CD4-positive, alpha-beta T cell (primary cell): ENCODE measurements at places on chromosomes 6 and 20.
A peak's percentile ranks its signal among the peaks of the same experiment; 100 is the strongest.

- no peak for DNase-seq
Measured at GRCh38 chr6:139060332-139060731, 31.8 kb downstream of the ABRACL start.

GRCh38 chr6:130620338-130620781 lies 206.8 kb upstream of the SMLR1 start:
- no peak for DNase-seq

GRCh38 chr6:15036690-15037245 lies 209.1 kb upstream of the JARID2 start:
- no peak for DNase-seq

DNA sequence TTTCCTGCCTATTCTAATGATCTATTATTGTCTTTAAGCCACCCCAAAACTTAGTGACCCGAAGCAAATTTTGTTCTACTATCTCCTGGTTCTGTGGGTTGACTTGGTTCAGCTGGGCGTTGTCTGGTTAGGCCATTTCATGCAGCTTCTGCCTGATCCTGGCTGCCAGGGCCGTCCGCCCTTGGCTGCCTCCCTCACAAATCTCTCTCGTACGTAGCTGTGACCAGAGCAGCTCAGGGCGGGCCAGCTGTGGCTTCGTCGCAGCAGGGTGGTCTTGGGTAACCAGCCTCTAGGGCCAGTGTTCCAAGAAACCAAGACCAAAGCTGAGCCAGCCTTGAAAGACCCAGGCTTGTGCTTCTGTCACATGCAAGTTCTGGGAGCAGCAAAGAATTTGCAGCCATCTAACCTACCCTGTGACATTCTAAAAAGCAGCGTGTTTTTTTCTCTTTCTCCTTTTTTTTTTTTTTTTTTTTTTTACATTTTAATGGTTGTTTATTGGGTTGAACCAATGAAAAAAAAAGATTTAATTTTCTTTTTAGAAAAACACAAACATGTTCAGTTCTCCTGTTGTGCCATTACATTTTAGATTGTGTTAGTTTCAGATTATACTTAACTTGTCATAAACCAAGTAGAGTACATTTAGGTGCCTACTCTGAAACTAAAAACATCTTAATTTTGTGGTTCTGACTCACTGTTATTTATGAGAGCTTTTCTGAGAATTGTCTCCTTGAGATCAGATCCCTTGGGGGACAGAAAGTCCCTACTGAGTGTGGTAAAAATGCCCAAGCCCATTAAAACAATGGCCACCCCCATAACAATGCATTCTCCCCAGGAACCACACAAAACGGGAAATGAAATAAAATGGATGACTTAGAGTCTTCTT lies 83.9 kb downstream of the ZDHHC14 start:
- DNase-seq = no peak

- DNase-seq = no peak
Measured at GRCh38 chr6:2914318-2914660, 11.2 kb upstream of the SERPINB9 start.

DNA sequence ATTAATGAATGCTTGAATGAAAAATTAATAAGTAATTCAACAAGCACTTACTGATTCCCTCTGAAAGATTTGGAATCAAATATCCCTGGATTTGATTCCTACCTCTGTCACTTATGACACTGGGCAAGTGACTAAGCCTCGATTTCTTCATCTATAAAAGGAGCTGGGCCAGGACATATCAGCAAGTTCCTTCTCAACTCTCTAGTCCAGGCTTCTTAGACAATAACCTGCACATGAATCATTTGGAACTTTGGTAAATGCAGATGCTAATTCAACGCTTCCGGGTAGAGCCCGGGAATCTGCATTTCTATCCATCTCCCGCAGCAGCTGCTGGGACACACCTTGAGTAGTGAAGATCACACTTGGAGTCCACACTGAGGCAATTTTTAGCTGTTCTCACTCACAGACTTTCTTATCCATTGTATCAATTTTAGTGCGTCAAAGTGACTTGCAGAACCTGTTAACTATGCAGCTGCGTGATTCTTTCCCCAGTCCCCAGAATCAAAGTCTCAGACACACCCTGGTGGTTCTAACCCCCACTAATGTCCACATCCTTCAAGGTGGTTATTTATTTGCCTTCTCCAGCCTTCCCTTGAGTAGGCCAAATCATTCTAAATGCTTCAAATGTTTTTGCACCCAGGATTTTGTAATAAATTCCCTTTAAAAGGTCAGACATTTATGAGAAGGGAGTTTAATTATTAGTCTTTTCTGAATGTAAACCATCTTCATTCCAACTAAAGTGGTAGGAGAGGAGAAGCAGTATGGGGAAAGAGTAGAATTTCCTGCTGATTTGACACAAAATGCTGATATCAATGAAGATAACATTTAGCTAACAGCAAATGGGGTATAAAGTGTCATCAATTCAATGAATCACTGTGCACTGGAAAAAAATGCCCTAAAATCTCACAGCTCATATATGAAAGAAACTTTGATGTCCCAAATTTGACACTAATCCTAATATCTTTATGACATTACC lies 26.0 kb upstream of the CCND3 start:
- no peak for DNase-seq

DNA sequence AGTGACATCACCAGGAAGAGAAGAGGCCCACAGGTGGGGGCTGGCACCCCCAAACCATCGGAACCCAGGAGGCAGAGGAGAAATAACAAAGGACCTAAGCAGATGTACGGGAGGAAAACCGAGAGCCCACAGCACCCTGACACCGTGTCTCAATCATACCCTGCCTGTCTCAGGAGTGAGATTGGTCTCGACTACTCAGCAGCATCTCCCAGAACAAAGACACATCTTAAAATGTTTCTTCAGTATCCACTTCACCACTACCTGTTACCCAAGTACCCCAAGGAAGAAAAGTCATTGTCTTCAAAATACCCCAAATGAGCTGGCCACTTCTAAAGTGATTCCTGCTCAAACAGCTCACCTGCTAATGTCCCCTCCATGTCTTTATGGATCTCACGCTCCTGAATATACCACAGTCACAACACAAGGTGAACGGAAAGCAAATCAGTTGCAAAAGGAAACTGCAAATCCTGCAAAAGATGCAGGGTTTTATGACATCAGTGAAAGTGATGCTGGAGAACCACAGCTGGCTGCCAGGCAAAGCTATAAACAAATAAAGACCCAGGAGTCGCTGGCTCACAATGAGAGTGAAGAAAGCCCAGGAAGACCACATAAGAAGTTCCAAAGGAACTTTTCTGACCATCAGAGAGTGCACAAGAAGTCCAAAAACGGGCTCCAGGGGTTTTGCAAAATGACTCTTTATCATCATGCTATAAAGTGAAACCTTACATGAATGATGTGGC lies 44.1 kb downstream of the PREX1 start:
- DNase-seq = peak; percentile 70

DNA sequence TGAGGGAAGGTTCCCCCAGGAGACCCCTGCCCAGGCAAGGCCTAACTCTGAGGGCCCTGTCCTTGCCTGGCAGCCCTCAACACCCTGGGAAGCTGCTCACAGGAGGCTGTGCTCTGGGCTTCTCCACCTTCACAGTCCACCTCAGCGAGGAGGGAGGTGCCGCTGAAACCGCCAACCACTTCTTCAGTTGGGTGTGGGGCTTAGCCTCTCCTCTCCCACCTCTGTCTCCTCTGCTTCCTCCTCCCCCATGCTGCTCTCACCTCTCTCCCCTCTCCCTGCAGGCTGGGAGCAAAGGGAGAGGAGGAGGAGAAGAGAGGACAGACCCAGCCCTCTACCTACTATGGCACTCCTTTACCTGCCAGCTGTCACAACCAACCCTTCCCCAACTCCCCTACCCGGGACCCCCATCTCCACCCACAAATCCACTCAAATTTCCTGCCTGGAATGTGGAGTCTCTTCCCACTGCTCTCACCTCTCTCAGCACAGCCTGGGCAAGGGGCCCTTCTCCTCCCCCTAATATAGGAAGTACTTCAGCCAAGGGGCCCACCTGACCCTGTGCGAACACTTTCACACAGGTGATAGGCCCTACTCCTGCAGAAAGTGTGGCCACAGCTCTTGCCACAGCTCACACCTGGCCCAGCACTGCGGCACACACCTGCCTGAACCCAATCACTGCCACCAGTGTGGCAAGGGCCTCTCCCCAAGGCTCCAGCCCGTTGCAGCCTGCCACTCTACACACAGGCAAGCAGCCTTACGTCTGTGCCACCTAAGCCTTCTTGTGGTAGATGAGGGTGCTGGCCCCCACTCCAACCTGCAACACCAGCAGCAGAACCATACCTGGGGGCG lies 7.2 kb downstream of the RING1 start:
- no peak for DNase-seq
